ENCODE measurements at places on chromosomes 6 and 20.
A peak's percentile ranks its signal among the peaks of the same experiment; 100 is the strongest.

DNA sequence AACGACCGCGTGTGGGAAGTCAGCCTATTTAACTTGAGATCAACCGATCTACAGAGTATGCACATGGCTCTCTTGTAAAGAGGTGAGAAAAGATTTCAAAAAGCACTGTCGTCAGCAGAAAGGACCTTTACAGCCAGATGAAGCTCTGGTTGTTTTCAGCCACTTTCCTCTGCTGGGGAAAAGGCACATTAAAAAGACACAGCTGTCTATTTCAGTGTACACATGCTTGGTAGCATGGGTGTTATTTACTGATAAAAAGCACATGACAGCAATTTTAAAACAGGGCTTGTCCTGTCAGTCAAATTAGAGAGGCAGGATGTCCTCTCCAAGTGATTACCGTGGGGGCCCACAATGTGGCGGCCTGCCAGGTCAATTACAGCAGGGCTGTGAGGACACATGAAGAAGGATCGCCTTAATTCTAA, 188.9 kb downstream of the PRKN start:
- no peak for DNase-seq

DNA sequence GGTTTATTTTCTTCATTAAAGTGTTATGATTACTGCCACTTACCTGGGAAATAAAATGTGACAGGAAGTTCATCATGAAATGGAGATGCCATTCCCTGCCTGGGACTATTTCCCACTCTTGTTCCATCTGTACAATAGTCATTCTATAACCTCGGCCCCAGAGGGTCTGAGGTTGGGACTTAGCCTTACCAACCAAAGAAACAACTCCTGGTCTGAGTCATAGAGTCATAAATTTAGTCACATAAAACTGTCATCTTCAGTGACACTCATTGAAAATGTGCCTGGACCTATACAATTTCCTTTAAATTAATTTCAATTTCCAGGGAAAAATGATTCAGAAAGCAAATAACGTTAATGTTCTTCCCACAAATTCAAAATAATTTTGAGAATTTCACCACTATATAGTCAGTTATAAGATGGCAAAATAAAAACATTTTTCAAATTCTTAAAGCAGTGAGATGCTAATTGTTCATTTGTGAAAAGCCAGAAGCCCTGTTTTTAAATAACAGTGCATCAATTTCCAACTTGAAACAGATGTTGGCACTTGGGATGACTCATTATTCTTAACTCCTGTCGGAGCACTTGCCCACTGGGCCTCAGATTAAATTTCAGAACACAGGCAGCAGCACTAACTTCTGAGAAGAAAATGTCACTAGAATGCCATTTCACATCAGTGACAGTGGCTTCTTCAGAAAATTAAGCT, 201.2 kb upstream of the SMLR1 start:
- DNase-seq, result no peak

GRCh38 chr20:36950414-36951197, 902 bp downstream of the SAMHD1 start:
- DNase-seq, result peak; percentile 28

- no peak for DNase-seq
Observed at GRCh38 chr6:167154895-167155294, 2.9 kb downstream of the GPR31 start.

DNA sequence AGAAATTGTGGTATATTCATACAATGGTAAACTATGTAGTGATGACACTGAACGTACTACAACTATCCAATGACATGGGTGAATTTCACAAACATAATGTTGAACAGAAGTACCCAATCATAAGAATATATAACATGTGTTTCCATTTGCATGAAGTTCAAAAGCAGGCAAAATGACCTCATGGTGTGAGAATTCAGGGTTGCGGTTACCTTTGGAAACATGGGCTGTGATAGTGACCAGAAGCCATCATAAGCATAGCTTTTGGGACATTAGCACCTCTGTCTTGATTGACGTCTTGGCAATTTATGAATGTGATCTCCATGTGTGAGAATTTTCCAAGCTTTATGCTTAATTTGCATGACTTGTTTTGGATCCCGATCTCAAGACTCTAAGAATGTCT, 500.1 kb upstream of the JAG1 start:
- DNase-seq, result no peak

GRCh38 chr6:24228681-24229255, 102.8 kb downstream of the NRSN1 start:
- DNase-seq, result no peak

DNA sequence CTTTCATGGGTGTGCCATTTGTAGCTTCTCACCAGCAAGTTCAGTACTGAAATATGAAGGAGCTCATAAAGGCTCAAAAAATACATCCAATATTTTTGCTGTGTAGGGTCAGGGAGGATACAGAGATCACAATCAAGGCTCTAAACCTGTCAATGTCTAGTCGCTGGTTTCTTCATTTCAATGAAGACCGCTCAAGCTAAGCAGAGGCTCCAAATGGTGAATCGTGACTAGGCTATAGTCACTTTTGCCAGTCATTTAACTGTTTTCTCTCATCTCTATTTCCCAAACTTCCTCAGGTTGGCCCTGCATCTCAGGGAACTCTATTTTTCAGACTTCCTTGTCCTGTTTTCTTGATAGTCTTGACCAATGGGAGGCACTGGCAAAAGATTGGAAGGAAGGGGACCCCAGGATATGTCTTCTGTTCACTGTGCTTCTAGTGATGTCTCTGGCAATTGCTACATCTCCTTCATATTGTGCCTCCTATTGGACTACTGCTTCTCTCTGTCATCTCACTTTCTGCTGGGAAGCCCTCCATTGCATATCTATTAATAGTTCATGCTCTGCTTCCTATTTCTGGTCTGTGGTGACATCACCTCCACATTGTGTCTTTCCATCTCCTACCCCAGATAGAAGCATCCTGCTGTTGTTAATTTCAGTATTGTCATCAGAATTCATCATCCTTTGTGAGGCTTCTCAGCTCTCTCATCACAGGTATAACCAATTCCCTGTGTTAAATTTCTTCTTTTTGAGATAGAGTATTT, 87.7 kb upstream of the FAM184A start:
- DNase-seq, result no peak

DNA sequence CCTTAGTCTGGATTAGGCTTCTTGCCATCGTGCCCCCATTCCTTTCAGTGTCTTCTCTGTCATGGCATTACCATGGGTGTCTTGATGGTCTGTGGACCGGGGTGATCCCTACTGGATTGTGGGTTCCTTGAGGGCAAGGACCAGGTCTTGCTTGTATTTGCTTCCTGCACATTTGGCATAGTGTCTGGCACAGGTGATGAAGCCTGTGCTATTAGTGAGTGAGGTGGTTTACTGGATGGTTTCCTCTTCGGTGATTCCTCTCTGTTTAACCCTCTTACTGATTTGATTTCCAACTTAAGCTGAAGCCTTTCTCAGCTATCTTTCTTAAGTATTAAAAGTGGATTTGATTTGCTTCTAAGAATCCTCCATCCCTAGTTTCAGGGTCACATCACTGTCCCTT, 162.3 kb downstream of the GRM1 start:
- no peak for DNase-seq

DNA sequence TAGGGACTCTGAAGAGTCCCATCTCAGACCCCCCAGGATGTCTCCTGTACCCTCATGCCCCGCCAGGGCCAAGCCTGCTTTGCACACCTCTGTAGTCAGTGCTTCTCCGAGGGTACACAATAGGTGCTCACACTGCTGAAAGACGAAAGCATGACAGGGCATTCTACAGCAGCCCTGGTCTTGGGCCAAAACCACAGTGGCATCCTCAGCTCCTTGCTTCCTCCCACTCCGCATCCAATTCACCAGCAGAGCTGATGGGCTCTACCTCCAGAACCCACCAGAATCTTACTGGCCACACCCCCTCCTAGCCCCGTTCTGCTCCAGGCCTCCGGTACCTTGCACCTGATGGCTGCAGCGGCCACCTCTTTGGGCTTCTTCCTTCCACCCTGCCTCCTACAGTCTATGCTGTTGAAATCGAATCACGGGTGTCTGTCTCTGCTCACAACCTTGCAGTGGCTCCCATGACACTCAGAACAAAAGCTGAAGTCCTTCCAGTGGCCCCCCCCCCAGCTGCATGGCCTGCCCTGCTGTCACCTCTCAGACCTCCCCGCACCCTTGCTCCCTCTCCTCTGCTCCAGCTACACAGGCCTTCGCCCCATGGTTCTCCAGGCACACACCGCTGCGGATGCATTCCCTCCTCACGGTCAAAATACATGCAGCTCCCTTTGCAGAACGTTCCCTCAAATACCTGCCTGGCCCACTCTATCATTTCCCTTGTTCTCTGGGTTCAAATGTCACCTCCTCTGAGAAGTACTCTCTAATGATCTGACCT, 1.2 kb downstream of the ANGPT4 start:
- DNase-seq, result no peak

DNA sequence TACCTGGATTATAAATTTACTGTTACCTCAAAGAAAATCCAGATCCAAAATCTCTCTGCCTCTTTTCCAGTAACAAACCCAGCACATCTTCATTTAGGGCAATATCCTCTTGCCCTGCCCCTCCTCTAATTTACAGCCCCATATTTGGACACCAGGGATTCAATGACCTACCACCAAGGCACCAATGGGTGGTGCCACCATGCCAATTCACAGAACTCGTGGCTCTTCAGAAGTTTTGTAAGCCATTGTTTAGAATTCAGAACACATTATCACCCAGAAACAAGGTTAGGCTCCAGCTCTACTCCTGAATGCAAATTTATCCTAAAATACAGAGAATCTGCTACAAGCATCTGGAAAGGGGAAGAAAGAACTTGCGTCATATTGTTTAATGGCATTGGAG, 67.8 kb upstream of the SASH1 start:
- DNase-seq, result no peak

DNA sequence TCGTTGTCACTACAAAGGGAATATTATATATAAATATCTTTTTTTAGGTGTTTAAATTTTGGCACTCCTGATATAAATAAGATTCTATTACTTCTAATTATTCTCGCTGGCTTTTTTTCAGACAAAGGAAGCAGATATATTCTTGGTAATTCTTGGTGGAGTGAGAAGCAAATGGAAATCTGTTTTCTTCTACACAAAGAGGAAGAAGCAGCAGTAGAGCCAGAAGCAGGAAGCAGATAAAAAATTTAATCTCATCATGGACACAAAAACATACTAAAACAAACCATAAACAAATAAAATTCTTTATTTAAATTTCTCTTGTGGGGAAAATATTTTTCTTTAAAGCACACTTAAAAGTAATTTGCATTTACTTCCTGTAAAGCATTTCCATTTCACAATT, 3.7 kb upstream of the KIAA0319 start:
- no peak for DNase-seq

DNA sequence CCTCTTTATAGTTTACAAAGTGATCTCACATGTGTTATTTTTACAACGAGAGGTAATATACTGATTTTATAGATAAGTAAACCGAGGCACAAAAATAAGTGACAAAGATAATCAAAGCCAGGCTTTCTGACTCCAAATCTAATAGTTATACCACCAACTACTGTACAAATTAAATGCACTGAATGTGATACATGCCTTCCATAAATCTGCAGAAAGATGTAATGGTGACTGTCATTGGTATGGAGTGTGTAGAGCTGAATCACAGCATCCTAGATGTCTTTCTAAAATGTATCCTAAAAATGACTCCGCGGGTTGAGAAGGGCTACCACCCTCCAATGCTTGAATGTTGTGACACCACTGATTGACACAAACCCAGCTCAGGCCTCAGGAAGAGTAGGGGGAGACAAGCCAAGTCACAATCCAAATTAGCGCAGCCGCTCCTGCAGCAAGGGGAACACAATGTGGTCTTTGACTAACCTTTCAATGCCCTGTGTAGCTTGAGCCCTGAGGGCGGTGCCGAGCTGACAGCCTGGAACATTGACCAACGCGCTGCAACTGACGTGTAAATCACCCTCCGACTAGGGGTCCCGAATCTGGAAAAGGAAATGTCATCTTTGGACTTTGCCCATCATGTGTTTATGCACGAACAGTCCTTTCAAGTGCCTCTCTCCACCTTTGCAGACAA, 136.8 kb downstream of the OLIG3 start:
- peak; percentile 25 for DNase-seq

DNA sequence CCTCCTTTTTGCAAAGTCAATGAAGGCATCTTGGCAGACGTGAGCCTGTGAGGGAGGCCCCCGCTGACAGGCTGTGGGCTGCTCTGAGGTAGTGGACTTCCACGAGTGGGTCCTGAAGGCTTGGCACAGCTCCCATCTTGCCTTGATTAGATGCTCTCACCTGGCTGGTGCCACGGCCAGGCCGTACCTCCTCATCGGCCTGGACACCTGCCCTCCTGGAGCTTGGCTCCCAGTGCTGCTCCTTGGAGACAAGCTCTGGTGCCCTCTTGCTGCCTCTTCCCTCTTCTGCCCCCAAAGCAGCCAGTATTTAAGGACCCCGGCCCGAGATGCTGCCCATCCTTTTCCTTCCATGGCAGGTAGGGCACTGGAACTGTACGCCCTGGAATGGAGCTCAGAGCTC, 93.5 kb downstream of the ERMARD start:
- DNase-seq, result no peak

GRCh38 chr20:51871943-51872342, 69.6 kb upstream of the SALL4 start:
- DNase-seq, result no peak

DNA sequence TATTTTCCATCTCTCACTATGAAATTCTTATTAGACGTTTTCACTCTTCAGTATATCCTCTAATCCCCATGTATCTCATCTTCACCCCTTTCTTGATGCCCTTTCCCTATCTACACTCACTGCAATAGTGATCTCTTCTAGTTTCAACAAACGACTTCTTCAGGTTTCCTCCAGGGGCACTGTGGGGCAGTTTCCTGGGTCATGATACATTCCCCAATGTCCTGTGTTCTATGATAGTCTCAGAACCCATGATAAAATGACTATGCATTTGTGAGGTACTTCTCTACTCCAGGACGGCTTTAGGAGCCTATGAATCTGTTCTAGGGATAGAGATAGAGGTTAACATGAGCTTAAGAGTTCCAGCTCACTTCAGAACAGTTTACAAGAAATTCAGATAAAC, 183.3 kb downstream of the FOXC1 start:
- DNase-seq, result no peak

DNA sequence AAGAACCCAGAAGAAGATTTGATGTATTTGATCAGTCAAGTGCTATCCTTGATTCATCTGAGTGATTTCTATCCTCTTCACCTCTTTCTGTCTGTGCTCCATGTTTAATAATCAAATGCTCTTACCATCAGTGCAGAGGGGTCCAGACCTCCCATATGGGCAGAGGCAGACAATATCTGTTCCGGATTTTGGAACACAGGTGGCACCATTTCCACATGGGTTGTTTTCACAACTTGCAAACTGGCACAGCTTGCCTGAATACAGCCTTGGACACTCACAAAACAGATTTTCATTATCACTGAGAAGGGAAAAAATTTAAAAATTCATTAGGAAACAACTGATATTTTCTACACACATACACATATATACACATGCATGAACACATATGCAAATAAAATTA, 228.5 kb downstream of the PHF3 start:
- DNase-seq, result no peak

- DNase-seq, result no peak
Observed at GRCh38 chr6:67131827-67132226, 1424.8 kb upstream of the EYS start.

Measured in pancreas (tissue), 10 donors.